ENCODE measurements at places on chromosomes 1 and 21. TPM values are rescaled to one million over a fixed set of nuclear protein-coding genes. Genes with fewer than 3 reads are reported as not detected.
A peak's percentile ranks its signal among the peaks of the same experiment; 100 is the strongest.

- DNase-seq = no peak
Measured at GRCh38 chr1:212368073-212368484, 46.6 kb downstream of the PACC1 start.

DNA sequence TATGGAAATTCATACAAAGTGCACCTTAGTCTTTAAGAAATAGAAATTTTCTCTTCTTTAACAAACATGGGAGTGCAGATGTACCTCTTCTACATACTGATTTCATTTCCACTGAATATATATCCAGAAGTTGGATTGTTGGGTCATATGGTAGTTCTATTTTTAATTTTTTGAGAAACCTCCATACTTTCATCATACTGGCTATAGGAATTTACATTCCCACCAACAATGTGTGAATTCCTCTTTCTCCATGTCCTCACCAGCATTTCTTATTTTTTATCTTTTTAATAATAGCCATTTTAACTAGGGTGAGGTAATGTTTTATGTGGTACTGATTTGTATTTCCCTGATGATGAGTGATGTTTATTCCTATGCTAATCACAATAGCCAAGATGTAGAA is 87.5 kb downstream of the RGS2 start:
- DNase-seq = no peak

DNA sequence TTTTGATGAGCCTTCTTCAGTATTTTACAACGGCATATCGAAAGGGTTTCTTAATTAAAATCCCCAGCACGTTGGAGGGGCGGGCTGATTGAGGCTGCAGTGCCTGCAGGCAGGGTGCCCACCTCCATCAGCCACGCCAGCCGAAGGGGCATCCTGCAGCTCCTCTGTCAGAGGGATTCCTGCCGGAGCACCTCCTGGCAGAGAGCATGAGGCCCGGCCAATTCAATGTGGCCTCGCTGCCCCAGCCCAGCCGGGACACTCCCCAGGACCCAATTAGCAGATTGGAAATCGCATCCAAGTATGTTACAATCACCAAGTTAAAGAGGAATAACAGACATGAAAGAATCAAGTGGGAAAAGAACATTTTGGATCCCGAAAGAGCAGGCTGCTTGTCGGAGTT is 216.6 kb downstream of the ST6GALNAC3 start:
- DNase-seq = no peak

- no peak for DNase-seq
Measured at GRCh38 chr1:198932351-198932991, 293.6 kb downstream of the PTPRC start.

- no peak for DNase-seq
Measured at GRCh38 chr1:226046240-226046639, 16.3 kb upstream of the H3-3A start.

DNA sequence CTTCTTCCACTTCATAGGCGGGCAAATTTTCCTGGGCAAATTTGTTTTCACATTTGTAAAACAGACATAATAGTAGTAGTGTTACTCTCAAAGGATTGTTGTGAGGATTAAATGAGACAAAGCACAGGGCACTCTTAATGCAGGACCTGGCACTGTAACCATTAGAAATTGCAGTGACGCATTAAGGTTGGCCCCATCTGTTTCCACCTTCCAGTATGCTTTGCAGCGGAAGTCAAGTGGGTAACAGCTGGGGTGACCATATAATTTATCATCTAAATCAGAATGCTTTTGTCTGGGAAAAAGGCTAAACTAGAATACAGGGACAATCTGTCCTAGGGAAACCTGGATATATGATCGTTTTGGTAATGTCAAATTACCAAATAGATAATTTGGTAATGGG is 132.5 kb upstream of the CACHD1 start:
- DNase-seq = no peak

DNA sequence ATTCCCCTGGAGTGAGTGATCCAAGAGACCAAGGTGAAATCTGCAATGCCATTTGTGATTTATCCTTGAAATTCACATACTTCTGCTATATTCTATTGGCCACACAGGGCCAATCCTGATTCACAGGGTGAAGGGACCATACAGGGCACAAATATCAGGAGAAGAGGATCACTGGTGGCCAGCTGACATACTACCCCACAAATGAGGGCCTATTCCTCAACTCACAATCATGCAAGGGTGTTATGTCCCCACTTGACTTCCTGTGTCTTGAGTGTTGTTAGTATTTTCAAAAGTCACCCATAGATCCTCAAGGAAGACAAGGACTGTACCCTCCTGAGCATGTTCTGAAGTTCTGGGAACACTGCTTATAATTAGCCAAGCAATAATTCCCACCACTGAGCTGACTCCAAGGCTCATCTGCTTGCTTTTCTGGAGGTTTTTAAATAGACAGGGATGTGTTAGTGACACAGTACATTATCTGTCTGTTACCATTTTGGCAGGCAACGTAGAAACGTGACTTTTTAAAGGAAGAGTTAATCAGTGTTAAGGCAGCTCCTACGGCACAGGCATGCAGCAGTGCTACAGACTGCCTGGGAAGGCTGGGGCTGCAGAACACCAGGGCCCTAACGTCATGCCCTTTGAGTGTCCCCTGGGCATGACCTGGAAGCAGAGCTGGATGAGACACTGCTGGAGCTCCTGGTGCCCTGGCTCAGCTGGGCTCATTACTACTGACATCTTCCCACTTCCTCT is 137.4 kb downstream of the FAM78B start:
- no peak for DNase-seq

DNA sequence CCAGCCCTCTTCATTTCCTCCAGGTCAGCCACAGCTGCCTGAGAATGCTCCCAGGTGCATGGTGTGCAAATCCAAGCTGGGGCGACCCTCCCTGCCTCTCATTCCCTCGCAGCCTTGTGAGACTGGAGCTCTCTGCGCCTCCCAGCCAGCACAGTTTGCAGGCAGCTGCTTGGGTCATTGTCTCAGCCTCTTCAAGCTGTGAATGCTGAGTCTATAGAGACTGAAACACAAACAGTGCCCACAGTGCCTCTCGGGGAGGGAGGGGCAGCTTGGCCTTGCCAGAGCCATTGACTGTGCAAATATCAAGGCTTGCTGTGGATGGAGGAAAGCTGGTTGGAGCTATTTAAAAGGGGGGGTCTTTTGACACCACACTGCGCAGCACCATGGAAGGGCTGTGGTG is 10.6 kb downstream of the PLXNA2 start:
- DNase-seq = no peak

DNA sequence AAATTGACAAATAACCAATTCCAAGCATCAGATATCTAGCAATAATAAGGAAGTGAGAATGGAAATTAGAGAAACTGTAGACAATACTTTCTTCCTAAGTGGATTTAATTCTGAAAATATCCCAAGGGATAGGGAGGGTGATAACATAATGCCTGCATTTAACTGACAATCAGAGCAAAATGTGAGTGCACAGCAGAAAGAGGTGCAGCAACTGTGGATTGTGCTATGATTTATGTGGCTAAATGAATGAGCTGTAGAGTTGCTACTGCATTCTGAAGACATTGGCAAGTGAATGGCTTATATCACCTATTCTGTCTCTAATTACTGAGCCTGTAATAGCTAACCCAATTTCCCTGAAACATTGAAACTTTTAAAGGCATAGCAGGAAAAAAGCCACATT is 39.0 kb downstream of the OLFM3 start:
- no peak for DNase-seq

- peak; percentile 34 for DNase-seq
Measured at GRCh38 chr1:54559771-54560231, 11.8 kb downstream of the ACOT11 start.

DNA sequence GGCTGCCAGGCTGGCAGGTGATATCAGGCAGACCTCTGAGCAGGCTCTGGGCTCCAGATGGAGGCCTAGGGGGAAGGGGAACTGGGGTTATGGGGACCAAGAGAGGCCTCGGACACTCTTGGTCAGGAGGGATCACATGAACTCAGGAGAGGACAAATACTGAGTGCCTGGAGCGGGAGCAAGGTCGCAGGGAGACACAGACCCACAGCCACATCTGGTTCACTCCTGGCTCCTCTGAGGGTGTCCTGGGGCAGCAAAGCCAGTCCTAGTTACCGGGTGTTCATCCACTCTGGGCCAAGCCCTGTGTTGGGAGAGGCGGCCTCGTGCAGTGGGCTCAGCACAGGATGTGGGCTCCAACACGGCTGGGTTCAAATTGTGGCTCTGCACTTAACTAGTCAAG is 239.0 kb downstream of the PTPRU start:
- DNase-seq = no peak

DNA sequence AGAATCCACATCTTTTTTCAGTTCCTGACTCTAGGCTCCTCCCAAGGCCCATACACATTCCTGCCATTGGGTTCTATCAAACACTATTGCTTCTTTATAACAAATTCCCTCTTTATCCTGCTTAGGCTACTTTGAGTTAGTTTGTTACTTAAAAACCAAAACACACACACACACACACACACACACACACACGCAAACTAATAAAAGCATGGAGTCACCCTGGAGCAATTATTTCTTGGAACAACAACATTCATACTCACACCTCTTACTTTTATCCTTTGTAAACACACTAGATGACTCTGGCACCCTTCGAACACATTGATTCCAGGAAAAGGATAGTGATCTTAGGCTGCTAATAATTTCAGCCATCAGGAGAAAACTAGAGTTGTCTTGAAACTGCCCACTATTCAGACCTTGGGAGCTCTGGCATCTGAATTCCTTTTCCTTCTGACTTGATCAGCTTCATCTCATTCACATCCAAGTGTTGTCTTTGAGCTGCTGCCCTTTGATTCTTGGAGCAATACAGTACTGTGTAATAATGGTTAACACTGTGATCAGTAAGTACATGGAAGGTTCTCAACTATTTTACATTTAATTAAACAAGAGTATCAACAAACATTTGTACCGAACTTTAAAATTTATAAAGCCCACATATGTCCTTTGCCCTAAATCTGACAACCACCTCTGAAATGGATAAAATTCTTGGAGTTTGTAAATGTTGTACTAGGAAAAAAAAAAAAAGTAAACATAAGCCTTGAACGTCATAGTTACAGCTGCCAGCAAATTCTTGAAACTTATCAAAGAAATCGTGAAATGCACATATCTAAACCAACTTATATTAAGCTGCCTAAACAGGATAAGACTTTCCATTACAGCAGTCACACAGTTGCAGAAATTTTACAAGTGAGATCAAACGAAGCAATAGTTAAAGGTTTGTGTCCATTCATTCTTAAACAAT is 2.8 kb upstream of the SEC22B start:
- DNase-seq = no peak

- DNase-seq = no peak
Measured at GRCh38 chr1:194078765-194079164, 892.4 kb upstream of the B3GALT2 start.

DNA sequence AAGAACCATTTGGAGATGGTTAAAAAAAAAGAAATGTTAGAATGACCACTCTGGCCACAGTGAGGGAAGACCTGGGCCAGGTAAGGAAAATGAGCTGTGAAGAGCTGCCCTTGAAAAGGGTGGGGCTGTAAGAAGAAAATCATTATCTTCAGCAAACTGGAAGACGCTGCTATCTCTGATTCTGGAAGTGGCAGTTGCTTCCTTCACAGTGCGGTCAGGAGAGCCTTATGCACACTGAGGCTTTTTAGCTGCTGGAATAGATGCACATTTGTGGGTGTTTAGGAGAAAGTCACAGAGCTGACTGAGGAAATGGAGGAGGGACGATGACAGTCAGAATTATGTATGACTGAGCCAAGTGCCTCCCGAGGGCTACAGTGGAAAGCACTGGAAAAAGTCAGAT is 91.6 kb downstream of the TBX19 start:
- DNase-seq = no peak

- no peak for DNase-seq
Measured at GRCh38 chr1:158251163-158251562, 3.1 kb upstream of the CD1A start.

DNA sequence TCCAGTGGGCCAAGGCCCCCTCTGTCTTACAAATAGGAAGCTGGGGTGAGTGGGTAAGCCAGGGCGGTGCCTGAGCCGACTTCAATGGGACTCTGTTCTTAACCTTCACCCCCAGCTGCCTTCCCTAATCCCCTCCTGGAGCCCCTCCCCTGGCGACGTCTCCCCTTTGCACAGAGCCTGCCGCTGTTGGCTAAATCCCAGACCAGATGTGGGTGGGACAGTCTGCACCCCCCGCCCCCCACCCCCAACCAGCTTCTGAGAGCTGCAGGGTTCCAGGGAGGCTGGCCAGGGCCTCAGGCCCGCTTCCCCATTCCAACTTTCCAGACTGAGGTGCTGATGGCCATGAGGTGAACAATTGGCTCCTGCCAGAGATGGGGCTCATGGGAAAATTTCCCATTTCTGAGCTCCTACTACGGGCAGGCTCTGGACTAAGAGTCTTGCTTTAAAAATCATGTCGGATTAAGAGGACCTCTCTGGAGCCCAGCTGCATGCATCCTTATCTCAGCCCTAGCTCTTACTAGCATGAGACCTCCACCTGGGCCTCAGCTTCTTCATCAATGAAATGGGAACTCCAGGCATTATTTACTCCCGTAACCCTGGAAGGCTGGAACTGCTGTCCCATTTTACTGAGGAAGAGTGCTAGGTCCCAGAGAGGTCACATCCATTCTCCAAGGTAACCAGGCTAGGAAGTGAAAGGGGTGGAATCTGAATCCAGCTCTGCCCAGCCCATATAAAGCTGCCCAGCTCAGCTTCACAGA is 6.4 kb downstream of the COL8A2 start:
- no peak for DNase-seq

- DNase-seq = peak; percentile 19
Measured at GRCh38 chr1:160646711-160647328, at the start of gene SLAMF1. Gene SLAMF1, minus strand, starts transcription at chr1:160647044. Its CDS starts 99 bp downstream, at chr1:160646945.

- DNase-seq = no peak
Measured at GRCh38 chr1:224804220-224804619, 125.3 kb upstream of the DNAH14 start.

GRCh38 chr1:168497376-168497950 is 46.3 kb downstream of the XCL2 start:
- DNase-seq = no peak

DNA sequence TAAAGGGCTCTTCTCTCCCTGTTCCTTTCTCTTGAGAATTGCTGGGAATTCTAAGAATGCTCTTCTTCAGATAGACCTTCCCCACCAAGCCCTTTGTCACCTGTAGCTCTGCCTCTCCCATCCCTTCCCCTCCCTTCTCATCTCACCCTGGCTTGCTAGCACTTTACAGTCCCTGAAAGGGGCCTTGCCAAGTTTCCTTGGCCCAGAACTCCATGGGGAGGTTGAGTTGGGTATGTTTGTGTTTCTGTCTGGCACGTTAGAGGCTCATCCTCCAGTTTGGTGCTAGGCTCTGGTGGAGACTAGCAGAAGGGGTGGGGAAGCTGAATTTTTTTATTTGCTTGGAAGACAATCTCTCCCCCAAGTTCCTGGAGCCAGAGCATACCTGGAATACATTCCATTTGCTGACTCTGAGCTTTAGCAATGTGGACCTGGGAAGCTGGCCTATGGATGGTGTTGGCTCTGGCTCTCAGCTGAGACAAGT is 4.9 kb downstream of the CGN start:
- DNase-seq = no peak

- DNase-seq = no peak
Measured at GRCh38 chr21:19326531-19327319, 923.1 kb upstream of the TMPRSS15 start.

- DNase-seq = no peak
Measured at GRCh38 chr1:116287341-116288200, 85.5 kb upstream of the ATP1A1 start.

GRCh38 chr1:115063228-115063901 is 25.9 kb downstream of the TSPAN2 start:
- DNase-seq = no peak

OR2L2 gene
- 0.09 TPM for total RNA-seq

GCSAML gene
- 1.8 TPM for total RNA-seq

TNFRSF25 gene
- total RNA-seq = 13.8 TPM

PLD5 gene
- 0.47 TPM for total RNA-seq

TNFSF4 gene
- total RNA-seq = 1.3 TPM

NPHS2 gene
- 1.2 TPM for total RNA-seq

TSSK3 gene
- 4.3 TPM for total RNA-seq

RAB42 gene
- total RNA-seq = 3.3 TPM

All from kidney (tissue), 22 donors.